ENCODE measurements at places on chromosomes 7 and 10.

DNA sequence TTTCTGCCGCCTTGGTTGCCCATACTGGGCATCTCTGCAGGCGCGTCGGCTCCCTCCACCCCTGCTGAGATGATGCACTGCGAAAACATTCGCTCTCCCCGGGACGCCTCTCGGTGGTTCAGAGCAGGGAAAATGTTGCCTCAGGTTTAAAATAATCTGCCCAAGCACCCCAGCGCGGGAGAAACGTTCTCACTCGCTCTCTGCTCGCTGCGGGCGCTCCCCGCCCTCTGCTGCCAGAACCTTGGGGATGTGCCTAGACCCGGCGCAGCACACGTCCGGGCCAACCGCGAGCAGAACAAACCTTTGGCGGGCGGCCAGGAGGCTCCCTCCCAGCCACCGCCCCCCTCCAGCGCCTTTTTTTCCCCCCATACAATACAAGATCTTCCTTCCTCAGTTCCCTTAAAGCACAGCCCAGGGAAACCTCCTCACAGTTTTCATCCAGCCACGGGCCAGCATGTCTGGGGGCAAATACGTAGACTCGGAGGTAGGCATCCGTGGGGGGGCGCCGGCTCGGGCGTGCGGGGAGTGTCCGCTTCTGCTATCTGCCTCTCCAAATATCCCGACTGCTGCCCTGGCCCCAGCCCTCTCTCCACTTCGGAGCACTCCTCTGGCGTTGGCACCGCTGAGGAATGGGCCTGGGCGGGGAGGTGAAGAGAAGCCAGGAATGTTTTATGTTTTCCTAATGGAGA, at the start of gene CAV1:
TSS of gene CAV1 (plus strand) at position 428 of the 689 bp plus-strand sequence. CDS start at position 455, 27 bp downstream.
- DNase-seq: peak; percentile 76

GRCh38 chr10:85527616-85528317, 838.8 kb downstream of the GRID1 start:
- DNase-seq: no peak

- DNase-seq: peak; percentile 2
These were observed 41.1 kb downstream of the ABRAXAS2 start for GRCh38 chr10:124842721-124843120.

GRCh38 chr7:142438235-142438922, 180.5 kb upstream of the PRSS58 start:
- no peak for DNase-seq

- no peak for DNase-seq
These were observed 194.7 kb upstream of the SEMA3A start for GRCh38 chr7:84389242-84389641.

- peak; percentile 77 for DNase-seq
These were observed 61.2 kb downstream of the SH3PXD2A start for GRCh38 chr10:103793920-103794883.

DNA sequence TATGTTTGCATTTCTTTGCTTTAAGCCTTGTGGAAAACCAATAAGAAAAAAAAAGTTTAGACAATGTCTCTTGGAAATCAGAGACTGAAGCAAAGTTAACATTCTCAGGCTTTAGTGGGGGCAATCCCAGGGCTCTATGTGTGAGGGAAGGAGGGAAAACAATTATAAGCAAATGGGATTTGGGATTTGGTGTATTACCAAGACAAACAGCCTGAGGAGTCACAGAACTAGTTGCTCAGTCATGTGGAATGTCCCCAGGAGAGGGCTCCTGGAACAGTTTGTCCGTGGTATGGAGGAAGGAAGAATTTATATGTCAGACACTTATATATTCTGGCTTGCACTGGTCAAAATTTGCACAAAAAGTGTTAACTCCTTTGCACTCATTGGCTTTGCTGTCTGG, 562.9 kb upstream of the TPK1 start:
- DNase-seq: no peak

DNA sequence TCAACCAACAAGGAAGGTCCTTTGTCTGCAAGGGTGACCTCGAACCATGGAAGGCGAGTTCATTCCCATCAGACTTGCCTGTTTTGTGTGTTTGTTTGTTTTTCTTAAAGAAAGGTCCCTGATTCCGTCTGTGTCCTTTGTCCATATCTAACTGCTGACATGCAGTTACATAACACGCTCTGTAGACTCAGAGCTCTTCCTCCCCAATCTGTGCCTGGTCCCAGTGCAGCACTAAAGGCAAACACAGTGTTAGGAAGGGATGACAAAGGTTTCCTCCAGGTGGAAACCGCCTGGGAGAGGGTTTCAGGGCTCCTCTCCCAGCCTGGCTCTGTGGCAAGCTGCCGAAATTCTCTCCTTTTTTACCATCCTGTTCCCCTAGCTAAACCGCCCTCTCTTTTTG, 13.4 kb downstream of the JCAD start:
- no peak for DNase-seq

Data from left lung (tissue), 14 donors.